ENCODE measurements at places on chromosomes 3 and 15.

DNA sequence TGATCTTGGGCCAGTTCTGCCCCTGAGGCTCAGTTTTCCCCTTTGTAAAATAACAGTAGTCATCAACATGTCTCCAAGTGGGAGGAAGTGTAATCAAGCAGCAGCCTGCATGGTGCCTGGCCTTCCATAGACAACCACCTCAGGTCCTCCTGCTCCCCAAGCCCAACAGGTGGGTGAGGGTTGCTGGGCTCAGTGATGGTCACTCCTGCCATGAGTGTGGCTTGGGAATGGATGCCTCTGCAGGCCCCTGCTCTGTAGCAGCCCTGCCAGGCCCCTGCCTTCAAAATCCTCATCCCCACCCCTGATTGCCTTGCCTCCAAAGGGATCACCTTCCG lies 59.1 kb upstream of the SLC6A1 start:
- DNase-seq: no peak

DNA sequence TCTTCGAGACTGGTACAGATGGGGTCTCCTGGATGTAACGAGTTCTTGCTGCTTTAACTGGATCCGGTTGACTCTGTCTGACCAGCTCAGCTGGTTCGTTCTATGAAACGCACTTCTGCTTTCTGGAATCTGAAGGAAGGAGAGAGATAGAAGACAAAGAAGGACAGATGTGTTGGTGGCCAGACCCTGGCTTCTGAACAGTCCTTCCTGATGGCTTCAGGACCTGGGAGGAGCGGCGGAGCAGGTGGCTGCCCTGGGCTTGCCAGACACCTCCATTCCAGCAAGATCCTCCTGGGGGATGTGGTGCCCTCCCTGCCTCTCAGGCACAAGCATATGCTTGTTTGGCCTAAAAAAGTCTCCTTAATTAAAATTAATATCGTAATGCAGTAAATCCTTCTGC lies 99.9 kb downstream of the APBA2 start:
- no peak for DNase-seq

- no peak for DNase-seq
Measured at GRCh38 chr3:21054064-21054463, 696.9 kb downstream of the ZNF385D start.

- DNase-seq: no peak
Measured at GRCh38 chr15:22950256-22950990, 29.7 kb downstream of the CYFIP1 start.

DNA sequence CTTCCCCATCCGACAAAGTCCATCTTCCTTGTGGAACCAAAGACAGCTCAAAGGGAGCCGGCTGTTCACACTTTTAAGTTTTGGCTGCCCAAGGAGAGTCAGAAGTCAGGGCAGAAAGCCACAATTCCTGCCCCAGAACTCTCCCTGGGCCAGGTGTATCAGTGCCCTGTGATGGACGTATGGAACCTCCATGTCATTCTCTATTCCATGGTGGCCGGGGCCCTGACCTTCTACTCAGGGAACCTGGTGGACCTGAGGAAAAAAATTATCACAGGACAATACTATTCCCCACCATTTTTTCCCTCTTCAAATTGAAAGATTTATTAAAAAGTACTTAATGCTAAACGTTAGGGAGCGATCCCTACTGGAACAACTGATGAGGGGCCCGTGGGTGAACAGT lies 66.6 kb downstream of the HMCES start:
- no peak for DNase-seq

GRCh38 chr3:32945136-32945535 lies 6.3 kb upstream of the CCR4 start:
- DNase-seq: no peak

- no peak for DNase-seq
Measured at GRCh38 chr3:14057701-14058100, 67.0 kb downstream of the CHCHD4 start.

DNA sequence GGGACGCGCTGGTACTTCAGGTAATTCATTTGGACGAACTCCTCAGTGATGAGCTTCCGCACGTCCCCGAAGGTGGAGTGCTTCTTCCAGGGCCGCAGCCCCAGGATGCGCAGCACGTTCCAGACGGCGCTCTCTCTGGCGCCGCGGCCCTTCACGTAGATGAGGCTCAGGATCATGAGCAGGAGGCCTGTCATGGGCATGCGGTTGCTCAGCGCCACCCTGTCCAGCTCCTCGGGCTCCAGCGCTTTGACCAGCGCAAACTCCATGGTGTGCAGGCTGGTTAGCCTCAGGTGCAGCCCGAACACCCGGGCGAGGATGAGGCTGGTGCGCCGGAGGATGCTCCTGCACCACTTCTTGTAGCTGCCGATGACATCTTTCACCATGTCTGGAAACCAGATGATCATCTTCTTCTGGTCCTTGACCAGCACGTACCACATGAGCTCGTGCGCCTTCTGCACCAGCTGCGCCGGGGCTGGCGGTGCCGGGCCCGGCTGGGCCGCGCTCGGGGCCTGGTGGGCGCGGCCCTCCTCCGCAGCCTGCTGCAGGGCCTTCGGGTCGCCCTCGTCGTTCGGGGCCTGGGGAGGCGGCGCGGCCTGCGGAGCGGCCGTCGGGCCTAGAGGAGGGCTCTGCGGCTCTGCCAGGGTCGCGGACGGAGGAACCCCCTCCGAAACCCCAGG lies 501 bp downstream of the NDN start:
- no peak for DNase-seq

GRCh38 chr3:170081079-170081741 lies 43.4 kb downstream of the GPR160 start:
- DNase-seq: no peak

DNA sequence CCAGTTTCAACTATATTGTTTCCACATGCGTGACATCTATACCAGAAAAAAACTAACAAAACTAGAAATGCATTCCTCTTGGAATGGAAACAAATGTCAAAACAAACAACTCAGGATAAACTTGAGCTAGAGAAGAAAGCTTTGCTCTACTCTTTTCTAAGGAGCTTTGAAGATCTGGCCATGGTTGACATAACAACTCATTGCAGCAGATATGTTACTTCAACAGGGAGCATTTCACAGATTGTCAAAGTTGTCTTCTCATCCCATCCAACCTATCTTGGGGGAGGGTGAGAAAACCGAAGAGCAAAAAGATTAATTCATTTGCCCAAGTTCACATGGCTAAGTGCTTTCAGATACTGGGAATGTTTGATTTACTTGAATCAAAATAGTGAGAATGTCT lies 484.4 kb downstream of the CNTN4 start:
- DNase-seq: no peak

- no peak for DNase-seq
Measured at GRCh38 chr15:83993591-83993990, 242.0 kb upstream of the GOLGA6L4 start.

GRCh38 chr3:86954747-86955146 lies 36.2 kb downstream of the VGLL3 start:
- no peak for DNase-seq

- DNase-seq: no peak
Measured at GRCh38 chr15:101488300-101489164, 975 bp downstream of the PCSK6 start.

DNA sequence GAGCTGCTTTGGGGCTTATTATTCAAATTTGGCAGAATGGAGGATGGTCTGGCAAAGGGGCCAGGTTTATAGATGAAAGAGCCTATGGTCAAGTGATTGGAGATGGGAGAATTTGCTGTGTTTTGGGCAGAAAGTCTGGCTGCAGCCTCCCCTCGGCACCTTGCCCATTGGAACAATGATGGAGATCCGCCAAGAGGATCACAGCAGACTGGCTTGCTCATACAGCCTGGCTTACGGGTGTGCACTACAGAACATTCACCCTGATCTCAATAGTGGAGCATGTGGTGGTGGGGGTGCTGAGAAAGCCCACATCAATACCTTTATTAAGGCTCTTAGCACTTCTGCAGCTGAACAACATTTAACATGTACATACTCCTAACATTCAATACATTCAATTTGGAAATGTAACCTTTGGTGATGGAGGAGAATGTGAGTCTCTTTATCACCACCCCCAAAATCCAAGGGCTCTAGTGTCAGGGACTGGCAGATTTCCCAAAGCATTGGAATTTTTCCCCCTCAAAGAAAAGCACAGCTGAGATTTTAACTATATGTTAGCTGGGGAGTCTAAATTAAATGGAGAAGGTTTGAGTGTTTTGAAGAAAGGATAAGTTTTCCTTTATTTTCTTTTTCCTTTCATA lies 118.4 kb upstream of the TMC3 start:
- DNase-seq: no peak

DNA sequence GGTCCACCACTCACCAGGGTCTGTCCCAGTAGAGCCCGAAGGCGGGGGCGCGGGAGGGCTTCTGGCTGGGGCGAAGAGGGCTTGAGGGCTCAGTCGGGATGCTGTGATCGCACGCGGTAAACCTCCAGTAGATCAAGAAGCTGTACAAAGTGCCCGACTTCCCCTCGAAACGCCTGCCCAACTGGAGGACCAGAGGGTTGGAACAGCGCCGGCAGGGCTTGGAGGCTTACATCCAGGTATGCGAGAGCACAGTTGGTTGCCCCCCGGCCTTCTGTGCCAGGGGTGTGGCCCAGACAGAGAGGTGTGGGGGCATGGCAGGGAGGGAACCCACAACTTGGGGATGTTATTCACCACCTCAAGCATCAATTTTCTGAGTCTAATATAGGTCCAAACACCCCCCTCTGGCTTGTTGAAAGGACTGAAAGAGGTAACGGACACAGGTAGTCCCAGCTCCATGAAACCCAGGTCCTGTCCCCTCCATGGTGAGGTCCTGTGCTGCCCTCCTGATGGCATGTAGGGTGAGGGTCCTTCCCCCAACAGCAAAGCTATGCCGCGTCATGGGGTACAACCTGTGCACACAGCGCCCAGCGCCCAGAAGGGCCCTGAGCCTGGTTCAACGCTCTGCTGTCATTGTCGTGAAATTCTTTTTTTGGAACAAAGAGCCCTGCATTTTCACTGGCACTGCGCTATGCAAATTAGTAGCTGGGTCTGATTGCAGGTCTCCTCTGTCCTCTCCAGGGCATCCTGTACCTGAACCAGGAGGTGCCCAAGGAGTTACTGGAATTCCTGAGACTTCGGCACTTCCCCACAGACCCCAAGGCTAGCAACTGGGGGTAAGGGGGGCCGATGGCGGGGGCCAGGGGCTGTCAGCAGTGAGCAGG lies 1.2 kb downstream of the SNX22 start:
- peak; percentile 26 for DNase-seq

DNA sequence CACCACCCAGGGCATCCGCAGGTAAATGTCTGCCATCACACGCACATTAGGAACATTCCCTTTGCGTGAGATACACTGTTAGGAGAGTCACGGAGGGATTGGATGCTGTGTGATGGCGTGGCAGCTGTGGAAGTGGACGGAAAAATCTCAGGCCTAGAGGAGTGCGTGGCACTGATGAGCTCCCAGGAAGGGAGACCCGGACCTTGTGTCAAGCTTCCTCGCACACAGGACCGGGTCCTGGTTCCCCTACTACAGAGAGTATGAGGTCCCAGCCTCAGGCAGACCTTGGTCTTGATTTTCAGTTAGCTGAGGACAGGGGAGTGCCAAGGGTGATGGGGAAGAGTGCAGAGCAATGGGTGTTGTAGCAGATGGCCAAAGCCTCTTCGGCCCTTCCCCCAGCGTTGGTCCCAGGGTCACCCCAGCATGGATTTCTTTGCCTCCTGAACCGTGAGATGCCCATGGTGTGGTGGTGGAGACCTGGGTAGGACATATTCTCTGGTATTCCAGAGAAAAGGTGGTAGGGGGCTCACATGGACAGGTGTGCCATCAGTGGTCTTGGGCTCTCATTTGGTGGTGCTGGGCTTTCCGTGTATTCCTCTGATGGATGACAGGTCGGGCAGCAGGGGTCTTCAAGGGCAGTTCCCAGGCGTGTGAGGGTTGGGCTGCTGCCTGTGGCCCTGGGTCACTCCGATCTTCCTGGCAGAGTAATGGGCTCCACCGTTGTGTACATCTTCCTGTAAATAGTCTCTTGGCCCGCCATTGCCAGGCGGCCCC lies 105.1 kb downstream of the SNRPN start:
- DNase-seq: no peak

- no peak for DNase-seq
Measured at GRCh38 chr3:143200001-143200924, 80.7 kb downstream of the CHST2 start.

DNA sequence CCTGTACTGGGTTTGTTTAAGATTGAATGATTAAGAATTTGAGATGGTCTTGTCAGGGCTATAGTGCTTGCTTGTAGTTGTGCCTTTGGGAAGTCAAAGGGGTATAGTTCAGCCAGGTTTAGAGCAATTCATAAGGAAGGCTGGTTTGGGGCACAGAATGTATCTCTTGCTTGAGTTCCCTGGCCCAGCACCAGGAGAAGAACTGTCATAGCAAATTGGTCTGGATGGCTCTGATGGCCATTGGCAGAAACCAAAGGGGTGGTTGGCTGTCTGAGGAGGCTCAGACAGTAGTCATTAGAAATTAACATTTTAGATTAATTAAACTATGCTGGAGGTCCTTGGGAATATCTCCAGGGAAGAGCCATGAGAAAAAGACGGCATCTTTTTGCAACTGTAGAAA lies 25.4 kb upstream of the OTOL1 start:
- no peak for DNase-seq

DNA sequence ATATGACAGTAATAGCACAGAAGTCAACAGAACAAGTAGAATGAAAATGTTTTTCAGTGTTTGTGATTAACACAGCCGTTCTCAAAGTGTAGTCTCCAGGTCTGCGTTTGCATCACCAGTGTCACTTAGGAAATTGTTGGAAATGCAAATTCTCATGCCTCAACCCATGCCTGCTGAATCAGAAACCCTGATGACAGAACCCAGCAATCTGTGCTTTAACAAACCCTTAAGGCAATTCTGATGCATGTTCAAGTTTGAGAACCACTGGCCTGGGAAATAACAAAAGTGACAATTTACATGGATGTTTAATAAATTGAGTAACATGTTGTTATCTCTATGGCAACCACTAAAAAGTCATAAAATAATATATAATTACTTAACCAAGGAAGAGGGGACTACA lies 103.1 kb upstream of the ATP11B start:
- DNase-seq: no peak

DNA sequence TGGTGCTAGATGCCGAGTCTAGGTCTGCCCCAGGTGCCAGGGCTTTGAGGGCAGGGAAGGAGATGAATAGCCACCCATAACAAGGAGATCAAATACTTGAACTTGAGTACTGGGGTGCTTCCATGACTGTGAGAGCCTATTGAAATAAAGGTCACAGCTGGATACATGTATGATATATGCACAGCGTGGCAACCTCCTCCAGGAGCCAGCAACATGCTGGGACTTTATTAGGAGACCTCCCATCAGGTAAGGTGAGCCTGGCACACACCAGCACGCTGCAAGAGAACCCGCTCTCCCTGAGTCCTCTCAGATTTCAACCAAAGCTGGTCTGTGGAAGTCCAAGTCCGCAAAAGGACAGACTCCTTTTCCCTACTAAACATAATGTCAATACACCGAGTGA lies 10.5 kb upstream of the HES1 start:
- DNase-seq: no peak

DNA sequence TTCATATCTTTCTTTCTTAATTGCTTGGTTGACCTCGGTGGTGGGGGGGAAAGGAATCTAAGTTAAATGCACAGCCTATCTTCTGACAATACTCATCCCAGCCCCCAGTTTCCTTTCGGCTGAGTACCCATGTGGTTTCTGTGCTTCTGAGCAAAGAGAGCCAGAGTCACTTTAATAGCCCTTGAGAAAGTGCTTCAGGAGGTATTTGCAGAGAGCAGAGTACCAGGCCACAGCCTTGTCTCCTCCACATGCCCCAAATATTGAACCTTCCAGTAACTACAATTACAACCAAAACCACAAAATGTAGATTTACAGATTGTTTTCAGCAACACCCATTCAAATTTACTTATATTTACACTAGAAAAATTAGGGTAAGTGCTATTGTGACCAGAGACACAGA lies 647.4 kb downstream of the NR2F2 start:
- no peak for DNase-seq

Measured in T-helper 2 cell (primary cell).